ENCODE measurements at places on chromosomes 5 and 9.

DNA sequence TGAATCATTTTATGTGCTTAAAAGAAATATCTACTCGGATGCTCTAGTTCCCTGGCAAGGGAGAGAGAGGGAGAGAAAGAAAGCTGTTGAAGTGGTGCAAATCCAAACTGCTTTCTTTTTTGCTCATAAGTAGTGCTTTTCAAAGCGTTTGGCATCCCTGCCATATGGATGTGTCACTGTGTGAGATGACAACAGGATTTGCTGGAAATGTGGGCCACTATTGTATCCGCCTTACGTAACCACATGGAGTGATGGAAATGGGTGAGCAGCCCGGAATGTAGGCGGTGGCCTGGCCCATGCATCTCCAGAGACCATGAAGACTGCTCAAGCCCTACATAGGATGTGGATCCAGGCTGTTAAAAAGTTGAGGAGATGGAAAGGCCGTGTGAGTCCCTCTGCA lies 30.8 kb downstream of the TJP2 start:
- peak; percentile 54 for DNase-seq

GRCh38 chr5:109656829-109657228 lies 32.9 kb upstream of the MAN2A1 start:
- no peak for DNase-seq

- no peak for DNase-seq
Observed at GRCh38 chr5:5240234-5240633, 100.1 kb downstream of the ADAMTS16 start.

GRCh38 chr5:45334939-45335338 lies 361.2 kb downstream of the HCN1 start:
- no peak for DNase-seq

DNA sequence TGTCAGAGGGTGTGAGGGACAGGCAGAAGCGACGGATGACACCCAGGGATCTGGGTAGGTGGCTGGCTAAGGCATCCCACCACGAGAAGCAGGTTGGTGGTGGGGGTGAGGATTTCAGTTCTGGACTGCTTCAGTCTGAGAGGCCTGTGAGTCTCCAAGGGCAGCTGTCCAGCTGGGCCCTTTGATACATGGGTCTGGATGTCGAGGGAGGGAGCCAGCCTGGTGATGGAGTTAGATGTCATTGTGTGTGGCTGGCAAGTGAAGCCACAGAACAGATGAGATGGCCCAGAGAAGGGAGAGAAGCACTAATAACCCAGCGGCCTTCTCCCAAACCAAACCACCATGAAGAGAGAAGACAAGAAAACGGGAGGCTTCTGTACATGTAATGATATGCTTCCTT lies 11.1 kb downstream of the MED27 start:
- peak; percentile 37 for DNase-seq

GRCh38 chr9:127953768-127954505 lies 16.3 kb upstream of the DPM2 start:
- no peak for DNase-seq

GRCh38 chr5:93677359-93677891 lies 64.0 kb downstream of the POU5F2 start:
- peak; percentile 20 for DNase-seq

GRCh38 chr5:168135897-168136296 lies 155.5 kb upstream of the WWC1 start:
- DNase-seq, result no peak

DNA sequence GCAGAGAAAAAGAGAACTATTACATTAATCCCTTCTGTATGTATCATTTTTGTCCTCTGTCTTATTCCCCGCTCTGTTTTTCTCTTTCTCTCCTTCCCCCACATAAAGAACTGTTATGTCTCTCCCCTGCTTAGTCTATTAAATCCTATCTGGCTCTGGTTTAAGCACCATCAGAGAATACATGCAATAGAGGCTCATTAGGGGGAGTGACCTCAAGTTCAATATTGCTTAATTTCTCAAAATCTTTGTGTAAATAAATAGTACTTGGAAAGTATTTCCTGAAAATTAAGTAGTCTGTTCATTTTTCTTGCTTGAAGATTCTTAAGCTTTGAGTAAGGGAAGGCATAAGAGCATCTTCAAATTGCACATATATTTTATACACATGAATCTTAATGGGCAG lies 41.2 kb upstream of the FAM174A start:
- no peak for DNase-seq

GRCh38 chr5:154593071-154593470 lies 115.0 kb upstream of the HAND1 start:
- no peak for DNase-seq

GRCh38 chr5:169939731-169940130 lies 40.6 kb downstream of the INSYN2B start:
- no peak for DNase-seq

- DNase-seq, result no peak
Observed at GRCh38 chr9:17986595-17986994, 407.7 kb downstream of the SH3GL2 start.

DNA sequence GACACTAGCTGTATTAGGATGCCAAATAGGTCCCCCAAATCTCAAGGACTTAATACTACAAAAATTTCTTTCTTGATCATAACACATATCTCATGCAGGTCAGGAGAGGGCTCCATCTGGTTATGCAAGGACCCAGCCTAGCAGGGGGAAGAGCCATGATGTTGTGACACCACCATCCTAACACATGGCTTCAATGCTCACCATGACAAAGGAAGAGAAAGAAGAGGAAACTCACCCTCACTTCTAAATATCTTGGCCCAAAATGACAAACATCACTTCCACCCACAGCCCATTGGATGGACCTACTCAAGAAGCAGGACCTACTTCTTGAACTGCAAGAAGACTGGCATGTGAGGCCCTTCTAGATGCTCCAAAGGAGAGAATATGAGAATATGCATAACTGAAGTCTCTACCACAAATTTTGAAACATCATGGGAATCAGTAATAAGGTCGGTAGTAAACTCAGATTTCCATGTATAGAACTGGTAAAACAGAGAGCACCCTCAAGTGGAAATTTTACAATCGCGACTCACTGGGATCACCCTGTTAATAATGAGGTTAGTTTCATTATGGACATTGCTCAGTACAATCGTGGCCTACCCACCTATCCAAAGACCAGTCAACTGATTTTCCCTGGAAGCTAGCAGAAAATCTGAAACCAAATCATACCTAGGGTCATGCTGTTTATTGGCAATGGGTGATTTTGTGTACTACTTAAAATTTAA lies 308.2 kb downstream of the ACTL7B start:
- no peak for DNase-seq

DNA sequence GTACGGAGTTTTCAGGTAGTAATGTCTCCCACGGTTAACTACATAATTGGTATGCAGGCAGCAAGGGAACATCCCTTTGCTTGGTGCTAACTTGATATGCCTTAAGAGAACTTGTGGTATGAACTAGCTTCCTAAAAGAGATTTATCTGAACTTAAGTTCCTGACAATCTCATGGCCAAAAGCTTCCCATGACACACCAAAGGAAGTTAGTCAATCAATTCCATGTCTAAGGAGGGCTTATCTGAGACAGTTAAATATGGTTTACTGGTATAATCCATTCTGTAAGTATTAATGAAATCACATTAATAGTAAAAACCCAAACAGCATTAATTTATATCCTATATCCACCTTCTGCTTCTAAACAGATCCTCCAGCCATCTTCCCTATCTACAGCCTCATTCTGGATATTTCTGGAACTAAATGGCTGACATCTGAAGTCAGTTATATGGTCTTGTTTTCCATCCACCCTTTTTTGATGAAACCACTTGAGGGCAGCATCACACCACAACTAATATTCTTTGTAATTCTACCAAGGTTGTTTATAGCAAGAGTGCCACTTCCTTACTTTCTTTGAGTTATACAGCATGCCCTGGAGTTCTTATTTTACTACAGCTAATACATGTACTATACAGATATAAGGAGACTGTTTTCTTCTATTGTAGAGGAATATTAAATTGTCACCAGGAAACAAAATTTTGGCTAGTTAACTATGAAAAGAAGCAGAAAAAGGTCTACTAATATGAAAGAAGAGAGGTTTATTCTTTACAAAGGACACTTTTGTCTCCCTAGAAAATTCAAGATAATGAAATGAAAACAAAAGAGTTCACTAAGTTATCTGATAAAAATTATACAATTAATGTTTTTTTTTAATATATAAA lies 34.7 kb downstream of the SHOC1 start:
- DNase-seq, result peak; percentile 40

DNA sequence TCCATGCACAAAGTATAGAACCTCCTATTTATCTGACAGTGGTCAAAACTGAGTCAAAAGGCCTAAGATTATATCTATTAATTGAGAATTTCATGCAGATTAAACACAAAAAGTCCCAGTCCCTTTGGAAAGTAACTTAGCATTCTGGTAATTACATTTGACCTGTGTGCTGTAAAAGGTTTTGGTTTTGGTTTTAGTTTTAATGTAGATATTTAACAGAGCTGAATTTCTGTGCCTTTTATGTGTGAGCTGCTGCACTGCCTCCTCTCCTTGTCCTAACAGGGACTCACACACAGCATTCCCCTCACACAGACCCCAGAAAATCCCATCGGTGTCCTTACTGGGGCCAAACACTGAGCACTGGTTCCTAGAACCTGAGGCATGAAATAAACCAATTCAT lies 31.0 kb upstream of the FSD1L start:
- DNase-seq, result no peak

DNA sequence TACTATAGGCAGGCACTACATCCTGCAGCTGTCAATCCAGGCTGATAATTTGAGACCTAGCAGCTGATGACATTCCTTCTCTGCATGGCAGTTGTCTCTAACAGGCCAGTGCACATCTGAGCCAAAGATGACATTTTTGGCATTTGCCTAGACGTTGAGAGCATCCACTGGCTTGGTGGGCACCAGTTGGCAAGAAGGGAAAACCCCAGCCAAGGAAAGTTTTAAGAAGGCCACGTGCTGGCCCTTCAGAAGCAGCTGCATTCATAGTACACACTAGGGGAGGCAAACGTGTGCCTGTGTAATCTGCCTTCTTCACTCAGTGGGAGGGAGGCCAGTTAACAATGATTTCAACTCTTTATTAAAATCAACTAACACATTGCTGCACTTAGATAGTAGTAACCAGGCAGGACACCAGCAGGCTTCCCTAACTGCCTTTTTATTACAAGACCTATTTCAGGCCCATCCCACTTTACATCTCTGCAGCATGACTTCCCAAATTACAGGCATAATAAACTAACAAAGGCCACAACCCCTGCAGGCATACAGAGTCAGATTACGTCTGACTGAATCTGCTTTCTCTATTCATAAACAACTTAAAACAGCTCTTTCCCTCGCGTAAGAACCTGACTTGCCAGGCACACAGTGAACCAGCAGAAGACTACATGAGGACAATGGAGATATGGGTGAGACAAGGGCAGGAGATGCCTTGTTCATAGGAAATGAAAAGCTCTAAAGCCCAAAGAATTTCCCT lies 576.3 kb downstream of the PDE4D start:
- DNase-seq, result no peak

GRCh38 chr9:136851941-136852663 lies at the start of gene MAMDC4:
MAMDC4 (plus strand) TSS chr9:136852346; CDS start chr9:136852417, 71 bp downstream.
- DNase-seq, result no peak

DNA sequence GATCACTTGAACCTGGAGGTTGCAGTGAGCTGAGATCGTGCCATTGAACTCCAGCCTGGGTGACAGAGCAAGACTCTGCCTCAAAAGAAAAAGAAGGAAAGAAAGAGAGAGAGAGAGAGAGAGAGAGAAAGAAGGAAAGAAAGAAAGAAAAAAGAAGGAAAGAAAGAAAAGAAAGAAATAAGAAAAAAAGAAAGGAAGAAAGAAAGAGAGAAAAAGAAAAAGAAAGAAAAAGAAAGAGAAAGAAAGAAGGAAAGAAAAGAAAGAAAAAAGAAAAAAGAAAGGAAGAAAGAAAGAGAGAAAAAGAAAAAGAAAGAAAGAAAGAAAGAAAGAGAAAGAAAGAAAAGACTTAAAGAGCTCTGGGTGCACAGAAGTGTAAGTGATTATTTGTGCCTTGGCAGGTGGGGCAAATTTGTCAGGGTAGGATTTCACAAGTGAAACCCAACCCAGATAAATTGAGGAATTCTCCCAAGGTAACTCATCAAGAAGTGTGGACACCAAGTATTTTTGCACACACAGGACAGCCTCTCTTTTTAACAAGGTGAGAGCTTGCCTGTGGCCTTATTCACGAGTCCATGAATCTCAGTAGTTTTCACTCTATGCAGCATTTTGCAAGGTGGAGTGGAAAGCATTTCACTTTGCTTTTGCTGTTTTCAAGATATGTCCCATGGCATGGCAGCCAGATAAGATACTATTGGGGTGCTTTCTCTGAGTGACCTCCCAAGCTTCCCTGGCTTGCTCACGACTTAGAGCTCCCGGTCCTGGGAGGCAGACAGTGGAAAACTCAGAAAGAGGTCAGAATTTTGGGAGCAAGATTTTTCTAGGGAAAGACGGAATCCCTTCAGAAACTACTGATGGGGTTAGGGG lies 57.8 kb downstream of the C9orf153 start:
- no peak for DNase-seq

DNA sequence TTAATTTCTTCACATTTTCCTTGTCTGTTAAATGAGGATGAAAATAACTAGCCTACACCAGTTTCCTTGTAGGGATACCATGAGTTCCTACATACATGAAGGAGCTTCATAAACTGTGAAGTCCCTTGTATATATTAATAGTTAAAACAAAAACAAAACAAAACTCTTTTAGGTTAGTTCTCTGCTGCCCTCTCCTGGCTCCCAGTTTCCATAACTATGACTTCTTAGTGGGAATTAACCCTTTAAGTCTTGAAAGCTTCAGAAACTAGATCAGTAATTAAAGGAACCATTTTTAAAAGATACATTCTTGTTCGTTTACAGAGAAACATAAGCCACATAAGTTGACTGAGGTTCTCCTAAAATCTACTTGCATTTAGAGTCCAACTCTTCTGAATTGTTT lies 500.0 kb upstream of the C9orf72 start:
- no peak for DNase-seq

- no peak for DNase-seq
Observed at GRCh38 chr5:135190416-135191083, 156.5 kb upstream of the PITX1 start.

- DNase-seq, result no peak
Observed at GRCh38 chr5:136375920-136376319, 10.6 kb upstream of the TRPC7 start.

DNA sequence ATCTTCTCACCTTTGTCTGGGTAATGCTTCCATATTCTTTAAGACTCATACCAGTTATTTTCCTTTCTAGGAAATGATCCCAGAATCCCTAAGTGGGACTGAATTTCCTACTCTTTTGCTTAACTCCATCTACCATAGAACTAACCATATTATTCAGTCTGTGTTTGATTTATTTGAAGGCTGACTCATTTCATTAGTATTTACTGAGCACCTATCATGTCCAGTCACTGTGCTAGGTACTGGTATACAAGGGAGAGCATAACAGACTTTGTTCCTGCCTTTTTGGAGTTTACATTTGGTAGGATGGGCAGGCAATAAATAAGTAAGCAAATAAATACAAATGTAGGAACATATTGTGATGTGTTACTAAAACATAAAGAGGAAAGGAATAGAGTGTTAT lies 4.3 kb downstream of the NPR2 start:
- DNase-seq, result no peak

- DNase-seq, result no peak
Observed at GRCh38 chr9:115395511-115396021, 277.6 kb upstream of the TNC start.

- no peak for DNase-seq
Observed at GRCh38 chr9:88013035-88013434, 38.7 kb upstream of the CDK20 start.

GRCh38 chr5:124036786-124037185 lies 524.8 kb downstream of the CSNK1G3 start:
- DNase-seq, result no peak
